Epithelial cell of proximal tubule (primary cell): ENCODE measurements at places on chromosomes 12 and 14. TPM values are rescaled to one million over a fixed set of nuclear protein-coding genes. Genes with fewer than 3 reads are reported as not detected.

GRCh38 chr14:80959496-80959895 is 4.1 kb downstream of the TSHR start:
- no peak for DNase-seq

GRCh38 chr14:70887207-70887681 is 20.0 kb upstream of the PCNX1 start:
- DNase-seq = no peak

DNA sequence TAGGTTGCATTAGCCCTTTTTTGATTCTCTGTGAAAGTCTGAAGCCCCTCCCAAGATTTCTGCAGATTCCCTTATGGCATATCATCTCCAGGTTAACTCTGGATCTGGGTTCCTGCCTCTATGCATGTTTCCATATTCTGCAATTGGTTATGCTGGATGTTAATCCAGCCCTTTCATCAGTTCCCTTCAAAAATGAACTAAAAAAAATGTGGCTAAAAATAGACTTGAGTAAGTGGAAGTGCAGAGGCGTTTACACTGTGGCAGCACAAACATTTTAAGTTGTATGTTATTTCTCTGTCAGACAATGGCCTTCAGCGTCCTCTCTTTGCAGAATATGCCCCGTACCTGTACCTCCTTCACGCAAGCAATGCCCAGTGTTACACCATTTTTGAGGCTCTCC is 11.4 kb downstream of the MGST1 start:
- DNase-seq = no peak

DNA sequence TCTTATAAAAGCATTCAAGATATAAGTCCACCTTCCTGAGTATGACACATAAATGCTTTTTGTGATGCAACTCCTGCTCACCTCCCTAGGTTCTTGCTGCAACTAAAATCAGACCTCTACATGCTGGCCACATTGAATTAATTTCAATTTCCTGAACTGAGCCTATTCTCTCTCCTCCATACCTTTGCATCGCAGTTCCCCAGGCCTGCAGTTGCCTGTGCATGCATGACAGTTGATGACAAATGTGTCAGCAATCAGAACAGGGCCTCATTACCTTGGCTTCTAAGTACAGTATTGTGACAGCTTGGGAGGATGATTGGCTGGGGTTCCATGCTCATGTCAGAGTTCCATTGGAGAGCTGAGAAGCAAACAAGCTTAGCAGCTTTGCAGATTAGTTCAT is 3.9 kb upstream of the TM7SF3 start:
- DNase-seq = no peak

DNA sequence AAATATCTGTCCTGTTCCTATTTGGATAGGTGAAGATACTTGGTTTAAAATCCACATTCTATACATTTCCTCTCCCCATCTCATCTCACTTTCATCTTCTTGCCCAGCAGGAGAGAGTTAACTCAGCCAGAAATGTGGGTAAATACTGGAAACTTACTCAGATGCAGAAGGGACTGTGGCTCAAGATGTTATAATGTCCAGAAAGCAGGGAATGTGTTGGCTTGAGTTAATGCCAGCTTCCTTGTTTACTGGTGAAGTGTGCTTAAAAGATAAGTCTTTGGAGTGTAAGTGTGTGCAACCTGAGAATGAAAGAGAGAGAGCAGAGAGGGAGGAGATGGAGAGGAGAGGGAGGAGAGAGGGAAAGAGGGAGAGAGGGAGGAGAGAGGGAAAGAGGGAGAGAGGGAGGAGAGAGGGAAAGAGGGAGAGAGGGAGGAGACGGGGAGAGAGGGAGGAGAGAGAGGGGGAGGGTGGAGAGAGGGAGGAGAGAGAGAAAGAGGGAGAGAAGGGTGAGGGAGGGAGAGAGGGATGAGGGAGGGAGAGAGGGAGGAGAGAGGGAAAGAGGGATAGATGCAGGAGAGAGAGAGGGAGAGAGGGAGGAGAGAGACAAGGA is 22.0 kb upstream of the SNRPF start:
- DNase-seq = no peak

DNA sequence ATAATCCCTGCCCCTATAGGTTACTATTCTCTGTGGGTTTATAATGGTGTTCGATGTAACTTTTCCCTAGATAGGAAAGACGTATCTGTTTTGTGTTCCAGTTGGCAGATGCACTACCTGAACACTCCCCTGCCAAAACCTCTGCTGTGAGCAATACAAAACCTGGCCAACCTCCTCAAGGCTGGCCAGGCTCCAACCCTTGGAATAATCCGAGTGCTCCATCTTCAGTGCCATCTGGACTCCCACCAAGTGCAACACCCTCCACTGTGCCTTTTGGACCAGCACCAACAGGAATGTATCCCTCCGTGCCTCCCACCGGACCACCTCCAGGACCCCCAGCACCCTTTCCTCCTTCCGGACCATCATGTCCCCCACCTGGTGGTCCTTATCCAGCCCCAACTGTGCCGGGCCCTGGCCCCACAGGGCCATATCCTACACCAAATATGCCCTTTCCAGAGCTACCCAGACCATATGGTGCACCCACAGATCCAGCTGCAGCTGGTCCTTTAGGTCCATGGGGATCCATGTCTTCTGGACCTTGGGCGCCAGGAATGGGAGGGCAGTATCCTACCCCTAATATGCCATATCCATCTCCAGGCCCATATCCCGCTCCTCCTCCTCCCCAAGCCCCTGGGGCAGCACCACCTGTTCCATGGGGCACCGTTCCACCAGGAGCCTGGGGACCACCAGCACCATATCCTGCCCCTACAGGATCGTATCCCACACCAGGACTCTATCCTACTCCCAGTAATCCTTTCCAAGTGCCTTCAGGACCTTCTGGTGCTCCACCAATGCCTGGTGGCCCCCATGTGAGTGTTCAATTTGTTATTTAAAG is 11.3 kb downstream of the MAPK1IP1L start:
- DNase-seq = no peak

DNA sequence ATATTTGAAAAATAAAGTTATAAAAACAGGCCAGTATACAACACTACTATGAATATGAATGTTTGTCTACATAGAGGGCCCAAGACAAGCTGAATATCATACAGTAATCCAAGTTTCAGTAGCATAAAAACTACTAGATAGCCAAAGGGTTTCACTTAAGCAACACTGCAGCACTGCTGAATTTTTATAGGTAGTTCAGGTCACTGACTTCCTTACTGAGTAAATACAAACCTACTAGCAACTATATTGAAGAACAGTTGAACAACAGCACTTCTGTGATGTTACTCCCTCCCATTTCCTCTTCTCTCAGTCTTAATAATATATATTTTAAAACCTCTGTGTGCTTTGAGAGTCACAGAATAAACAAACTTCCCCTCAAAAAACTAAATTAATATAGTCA is 42.7 kb downstream of the GTF2A1 start:
- no peak for DNase-seq

- DNase-seq = no peak
Observed at GRCh38 chr12:57890191-57891115, 43.9 kb upstream of the CTDSP2 start.

- DNase-seq = no peak
Observed at GRCh38 chr12:45638386-45638785, 91.1 kb upstream of the ARID2 start.

GRCh38 chr14:91509878-91510170 is 286 bp downstream of the PPP4R3A start:
- no peak for DNase-seq

DNA sequence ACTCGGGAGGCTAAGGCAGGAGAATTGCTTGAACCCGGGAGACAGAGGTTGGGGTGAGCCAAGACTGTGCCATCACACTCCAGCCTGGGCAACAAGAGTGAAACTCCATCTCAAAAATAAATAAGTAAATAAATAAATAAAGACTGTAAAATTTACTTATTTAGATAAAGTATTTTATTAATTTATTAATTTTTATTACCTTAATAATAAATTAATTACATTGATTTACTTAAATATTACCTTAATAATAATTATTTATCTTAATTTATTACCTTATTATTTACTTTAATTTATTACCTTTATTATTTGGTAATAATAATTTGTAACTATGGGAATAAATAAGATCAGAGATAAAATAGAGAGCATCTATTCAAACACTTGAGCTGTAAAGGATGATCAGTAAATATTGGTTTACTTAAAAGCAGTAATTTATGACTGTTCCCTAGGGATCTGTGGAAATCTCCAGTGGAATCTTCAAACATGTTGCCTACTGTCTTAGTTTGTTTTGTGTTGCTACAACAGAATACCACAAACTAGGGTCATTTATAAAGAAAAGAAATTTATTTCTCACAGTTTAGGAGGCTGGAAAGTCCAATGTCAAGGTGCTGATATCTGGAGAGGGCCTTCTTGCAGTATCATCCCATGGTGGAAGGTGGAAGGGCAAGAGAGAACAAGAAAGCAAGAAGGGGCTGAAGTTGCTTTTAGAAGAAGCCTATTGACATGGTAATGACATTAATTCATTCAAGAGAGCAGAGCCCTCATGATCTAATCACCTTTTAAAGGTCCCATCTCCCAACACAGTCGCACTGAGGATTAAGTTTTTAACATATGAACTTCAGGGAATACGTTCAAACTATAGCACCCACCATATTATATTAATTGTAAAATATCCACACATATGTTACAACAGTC is 37.1 kb downstream of the SOCS2 start:
- DNase-seq = no peak

DNA sequence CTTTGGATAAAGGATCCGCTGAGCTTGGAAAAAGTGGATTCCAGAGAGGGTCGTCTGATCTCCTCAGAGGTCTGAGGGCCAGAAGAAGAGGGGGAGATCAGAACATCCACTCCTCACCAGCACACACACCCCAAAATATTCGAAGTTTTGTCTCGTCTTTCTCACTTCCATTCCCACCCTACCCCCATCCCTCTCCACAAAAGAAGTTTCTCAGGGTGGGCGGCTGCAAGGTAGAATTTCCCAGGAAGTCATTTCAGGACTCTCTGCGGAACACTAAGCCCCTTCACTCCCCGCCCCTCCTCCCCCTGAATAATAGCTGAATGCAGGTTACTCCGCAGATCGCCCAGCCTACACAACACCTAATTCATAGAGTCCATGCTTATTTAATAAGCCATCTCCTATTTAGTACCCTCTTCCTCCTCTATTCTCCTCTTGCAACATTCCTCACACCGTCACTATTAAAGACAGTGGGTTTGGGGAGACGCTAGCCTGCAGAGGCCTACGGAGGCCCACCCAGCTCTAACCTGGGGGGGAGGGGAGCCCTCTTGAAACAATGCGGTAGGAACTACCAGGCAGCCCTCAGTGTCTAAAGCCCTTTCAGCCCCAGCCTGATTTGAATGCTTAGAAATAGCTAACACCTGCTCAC is 649 bp upstream of the SALL2 start:
- DNase-seq = no peak

DNA sequence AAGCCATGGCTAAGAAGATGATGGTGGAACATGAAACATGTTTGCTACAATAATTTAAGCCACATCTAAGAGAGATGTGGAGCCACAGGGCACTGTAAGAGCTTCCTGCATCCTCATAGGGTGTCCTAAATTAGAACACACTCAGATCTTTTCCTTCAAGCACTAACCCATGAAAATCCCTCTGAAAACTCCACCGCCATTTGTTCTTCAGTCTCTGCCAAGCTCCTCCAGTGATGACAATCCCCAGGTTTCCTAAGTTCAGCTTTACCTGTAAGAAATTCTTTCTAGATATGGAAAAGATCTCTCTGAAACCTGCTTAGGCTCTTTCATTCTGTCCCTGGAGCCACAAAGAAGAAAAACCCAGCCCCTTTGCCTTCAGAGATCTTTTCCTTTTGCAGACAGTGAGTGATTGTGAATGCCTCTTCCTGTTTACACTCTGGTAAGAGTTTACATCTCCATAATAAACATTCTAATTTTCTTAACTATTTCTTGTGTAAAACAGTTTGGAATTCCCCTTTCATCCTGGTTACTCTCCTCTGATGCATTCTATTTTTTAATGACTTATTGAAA is 907.2 kb downstream of the VRK1 start:
- DNase-seq = no peak

DNA sequence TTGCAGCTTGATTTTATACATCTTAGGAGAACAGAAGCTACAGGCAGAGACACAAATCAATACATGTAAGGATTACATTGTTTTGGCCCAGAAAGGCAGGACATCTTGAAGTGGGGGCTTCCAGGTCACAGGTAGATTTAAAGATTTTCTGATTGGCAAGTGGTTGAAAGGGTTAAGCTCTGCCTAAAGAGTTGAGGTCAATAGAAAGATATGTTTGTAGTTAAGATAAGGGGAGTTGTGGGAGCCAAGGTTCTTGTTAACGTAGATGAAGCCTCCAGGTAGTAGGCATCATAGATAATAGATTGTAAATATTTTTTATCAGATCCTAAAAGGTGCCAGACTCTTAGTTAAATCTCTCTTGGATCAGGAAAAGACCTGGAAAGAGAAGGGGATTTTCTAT is 5.5 kb upstream of the DHRS2 start:
- no peak for DNase-seq

DNA sequence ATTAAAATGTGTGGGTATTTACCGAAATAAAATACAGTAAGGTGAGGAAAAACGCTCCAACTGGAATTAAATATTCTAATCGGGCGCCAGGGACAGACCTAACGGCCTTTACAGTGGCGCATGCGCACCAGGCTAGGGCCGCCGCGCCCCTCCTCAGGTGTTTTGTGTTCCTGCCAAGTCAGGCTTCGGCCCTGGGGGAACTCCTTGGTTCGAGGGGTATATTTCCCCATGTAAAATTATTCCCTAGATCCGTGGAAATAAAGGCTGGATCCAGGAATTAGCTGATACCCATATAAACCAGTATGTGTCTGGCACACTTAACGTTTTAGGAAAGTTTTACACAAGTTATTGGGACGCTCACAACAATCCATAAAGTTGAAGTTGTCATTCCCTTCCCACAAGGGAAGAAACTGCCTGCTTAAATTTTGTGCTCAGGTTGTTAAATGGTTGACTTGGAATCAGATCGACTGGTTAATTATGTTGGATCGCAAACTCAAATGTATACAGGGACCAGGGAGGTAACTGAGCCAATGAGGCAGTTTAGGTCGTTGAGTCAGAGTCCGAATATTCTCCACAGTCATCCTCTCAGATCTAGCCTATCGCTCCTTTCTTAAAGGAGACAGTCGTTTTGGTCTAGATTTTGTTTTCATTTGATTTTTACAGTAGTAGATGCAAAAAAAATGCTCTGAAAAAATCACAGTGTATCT is 621 bp upstream of the ANAPC7 start:
- DNase-seq = peak; percentile 16

Gene MANSC4
- not detected in 2 replicates for total RNA-seq

Gene TSPAN8
- total RNA-seq = 3.8 TPM in 1 of 2 replicates, not detected in the other

Gene CLEC6A
- not detected in 2 replicates for total RNA-seq

Gene TAS2R43
- total RNA-seq = not detected in 2 replicates

Gene VSIG10
- 24.6 and 31.0 TPM in 2 replicates for total RNA-seq

Gene DPY19L2
- total RNA-seq = 5.6 and 6.9 TPM in 2 replicates

Gene CPM
- 35.0 and 41.7 TPM in 2 replicates for total RNA-seq

Gene MYRFL
- 0.07 TPM in 1 of 2 replicates, not detected in the other for total RNA-seq

Gene ABCD2
- total RNA-seq = not detected in 2 replicates

Gene GABARAPL1
- total RNA-seq = 20.7 and 42.3 TPM in 2 replicates

Gene PGF
- total RNA-seq = 6.1 and 7.0 TPM in 2 replicates

Gene HRK
- total RNA-seq = not detected in 2 replicates
